ENCODE measurements at places on chromosomes 13 and 19.

GRCh38 chr13:75804054-75804453, 167.9 kb downstream of the LMO7 start:
- no peak for DNase-seq

DNA sequence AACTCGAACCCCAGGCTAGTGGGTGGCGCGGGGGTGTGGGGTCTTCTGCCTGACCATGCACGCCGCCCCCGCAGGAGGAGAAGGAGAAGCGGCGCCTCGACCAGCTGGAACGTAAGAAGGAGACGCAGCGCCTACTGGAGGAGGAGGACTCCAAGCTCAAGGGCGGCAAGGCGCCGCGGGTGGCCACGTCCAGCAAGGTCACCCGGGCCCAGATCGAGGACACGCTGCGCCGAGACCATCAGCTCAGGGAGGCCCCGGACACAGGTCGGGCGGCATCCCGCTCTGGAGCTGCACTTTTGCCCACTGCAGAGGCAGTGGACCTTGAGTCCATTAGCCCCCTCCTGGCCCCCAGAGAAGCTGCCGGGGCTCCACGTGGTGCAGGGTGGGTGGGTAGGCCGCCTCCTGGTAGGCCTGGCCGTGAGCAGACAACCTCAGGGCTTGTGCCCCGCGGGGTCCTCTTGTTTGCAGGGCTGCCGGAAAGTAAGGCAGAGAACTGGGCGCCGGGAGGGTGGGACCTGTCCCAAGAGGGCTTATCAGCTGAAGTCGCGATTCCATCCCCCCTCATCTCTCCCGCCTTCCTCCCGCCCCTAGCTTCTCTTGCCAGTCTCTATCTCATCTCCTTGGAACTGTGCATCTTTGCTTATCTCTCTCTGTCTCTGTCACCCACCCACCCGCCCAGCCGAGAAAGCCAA, 9.9 kb downstream of the CCDC124 start:
- no peak for DNase-seq

DNA sequence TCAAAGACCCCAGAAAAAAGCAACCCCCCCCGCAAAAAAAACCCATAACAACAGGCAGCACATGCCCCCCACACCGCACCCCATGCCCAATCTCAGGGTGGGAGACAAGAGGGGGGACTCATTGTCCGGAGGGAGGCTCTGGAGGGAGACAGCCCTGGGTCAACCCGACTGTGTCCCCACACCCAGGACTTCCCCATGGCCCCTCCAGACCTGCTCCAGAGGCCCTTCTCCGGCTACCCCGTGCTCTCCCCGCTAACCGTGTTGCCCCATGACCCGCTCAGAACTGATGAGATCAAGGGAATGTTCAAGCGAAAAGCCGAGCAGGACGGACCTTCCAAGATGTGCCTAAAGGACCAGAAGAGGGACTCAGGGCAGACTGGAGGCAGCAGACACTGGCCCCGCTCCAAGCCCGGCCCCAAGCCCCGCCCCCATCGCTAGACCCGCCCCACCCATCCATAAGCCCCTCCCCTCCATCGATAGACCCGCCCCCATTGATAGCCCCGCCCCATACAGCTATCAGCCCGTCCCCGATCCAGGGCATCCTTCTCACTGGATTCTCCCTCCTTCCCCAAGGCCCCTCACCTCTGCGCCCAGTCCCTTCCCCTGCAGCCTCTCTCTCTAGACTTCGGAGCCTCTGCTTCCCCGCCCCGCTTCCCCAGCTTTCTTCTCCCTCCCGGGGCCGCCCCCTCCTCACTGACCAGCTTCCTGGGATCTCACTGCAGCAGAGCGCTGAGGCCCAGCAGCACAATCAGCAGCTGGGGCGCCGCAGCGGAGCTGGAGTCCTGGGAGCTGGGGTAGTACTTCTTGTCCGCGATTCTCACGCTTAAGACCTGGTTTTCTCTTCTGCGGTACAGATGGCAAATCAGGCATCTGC, 2.2 kb downstream of the BST2 start:
- DNase-seq: no peak

- no peak for DNase-seq
These were observed 1004.1 kb upstream of the PCDH9 start for GRCh38 chr13:68234274-68234673.

DNA sequence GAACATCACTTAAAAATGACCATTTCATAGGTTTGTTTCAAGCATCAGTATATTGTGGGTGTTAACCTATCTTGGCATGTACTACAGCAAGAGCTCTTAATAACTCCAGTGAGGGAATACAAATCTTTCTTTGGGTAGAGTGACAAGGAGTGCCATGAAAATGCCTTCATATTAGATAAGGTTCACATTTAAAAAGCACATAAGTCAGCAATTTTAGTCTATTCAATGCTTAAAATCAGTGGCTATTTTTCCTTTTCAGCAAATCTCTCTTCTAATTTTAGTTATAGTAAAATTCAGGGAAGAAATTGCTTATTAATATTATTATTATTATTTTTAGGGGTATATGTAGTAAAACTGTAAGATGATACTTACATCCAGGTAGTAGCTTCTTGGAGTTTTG, 291.1 kb downstream of the GPC6 start:
- no peak for DNase-seq

DNA sequence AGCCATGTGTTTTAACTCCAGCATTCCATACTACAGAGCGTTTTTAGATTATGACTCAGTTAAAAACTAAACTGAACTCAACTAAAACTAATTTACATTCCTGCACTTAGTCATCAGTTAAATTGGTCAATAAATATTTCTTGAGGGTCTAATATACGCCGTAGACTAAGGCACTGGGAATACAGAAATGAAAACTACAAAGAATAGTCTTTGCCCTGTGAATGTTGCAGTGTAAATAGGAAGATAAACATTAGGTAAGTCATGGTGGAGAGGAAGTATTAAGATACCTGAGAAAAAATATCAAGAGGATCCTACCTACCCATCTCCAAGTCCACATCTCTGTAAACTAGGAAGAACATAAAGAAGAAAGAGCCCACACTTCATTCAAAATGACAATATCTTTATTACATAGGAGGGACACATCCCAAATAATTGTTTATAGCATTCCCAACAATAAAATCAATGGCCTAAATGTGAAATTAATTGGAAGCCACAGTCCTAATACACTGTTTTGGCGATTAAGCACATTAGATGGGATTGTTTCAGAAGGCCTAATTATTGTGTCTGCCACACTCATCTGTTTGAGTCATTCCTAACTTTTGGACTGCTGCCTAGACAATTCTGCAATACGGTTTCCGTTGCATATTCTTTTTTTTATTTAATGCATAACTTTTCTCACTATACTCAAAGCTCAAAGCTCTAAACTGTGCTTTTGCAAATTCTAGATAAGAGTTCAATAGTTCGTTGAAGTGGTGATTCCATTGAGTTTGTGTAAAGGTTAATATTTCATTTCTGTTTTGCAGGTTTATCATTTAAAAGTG, 52.9 kb downstream of the MBNL2 start:
- no peak for DNase-seq

- peak; percentile 77 for DNase-seq
These were observed 1.2 kb upstream of the PLEKHG2 start for GRCh38 chr19:39411081-39411831.

DNA sequence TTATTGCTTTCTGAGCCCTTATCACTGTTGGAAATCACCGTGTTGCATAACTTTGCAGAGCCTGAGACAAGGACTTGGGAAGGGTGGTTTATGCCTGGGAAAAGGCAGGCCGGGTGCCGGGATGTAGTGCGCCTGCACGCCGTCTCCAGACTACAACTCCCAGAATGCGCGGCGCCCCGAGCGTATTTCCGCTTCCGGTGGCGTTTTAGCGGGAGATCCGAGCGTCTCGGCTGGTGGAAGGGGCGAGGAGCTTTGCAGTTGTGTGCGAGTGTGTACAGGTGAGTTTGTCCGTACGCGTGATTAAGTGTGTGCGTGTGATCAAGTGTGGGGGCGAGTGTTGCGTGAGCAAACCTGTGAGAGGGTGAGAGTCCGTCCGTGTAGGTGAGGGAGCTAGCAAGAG, 75.4 kb downstream of the PEG3 start:
- DNase-seq: no peak

- no peak for DNase-seq
These were observed 309.3 kb downstream of the DCT start for GRCh38 chr13:94170145-94170571.

DNA sequence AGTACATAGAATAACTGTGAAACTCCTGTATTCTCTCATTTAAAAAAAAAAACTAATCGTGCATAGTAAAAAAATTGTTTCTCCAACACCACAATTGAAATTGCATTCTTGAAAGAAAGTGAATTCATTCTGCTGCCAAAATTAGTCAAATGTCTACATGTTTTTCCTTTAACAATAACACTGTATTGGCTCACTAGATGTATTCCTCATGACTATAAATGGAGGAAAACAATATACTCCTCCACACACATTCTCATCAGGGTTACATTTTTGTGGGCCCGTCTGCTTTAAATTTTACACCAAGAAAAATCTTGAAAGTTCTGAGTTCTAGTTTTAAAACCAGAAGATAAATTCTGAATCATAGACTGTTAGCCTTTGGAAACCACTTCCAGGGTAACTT, 233.6 kb downstream of the KLF12 start:
- no peak for DNase-seq

GRCh38 chr19:49437231-49437630, 4.1 kb downstream of the SLC17A7 start:
- DNase-seq: no peak

DNA sequence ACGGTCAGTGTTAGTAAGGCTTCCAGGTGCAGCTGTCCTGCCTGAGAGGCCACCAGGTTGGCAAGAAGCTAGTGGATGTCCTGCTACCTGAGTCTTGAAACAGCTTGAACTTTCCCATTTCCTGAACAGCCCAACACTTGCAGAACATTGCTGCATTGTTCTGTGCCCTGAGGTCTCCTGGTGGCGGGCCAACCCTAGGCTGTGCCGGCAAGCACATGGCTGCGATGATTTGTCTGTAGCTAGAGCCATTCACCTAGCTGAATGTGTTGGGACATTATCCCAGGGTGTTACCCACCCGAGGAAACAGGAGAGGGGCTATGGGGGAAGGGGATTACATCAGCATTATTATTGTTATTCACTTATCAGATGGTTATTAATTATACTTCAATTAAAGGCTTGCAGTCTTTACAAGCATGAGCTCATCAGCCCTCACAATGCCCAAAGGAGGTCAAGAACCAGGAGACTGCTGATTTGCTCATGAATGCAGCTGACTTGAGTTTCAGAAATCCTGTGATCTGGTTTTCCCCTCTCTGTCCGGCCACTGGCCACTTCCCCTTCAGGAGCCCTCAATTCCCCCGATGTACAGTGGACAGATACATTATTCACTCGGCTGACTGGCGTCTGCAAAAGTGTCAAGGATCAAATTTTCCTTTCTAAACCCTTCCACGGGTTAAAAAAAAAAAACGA, 187.6 kb upstream of the TSC22D1 start:
- no peak for DNase-seq

- no peak for DNase-seq
These were observed 2.3 kb upstream of the LGALS7B start for GRCh38 chr19:38786572-38787265.

DNA sequence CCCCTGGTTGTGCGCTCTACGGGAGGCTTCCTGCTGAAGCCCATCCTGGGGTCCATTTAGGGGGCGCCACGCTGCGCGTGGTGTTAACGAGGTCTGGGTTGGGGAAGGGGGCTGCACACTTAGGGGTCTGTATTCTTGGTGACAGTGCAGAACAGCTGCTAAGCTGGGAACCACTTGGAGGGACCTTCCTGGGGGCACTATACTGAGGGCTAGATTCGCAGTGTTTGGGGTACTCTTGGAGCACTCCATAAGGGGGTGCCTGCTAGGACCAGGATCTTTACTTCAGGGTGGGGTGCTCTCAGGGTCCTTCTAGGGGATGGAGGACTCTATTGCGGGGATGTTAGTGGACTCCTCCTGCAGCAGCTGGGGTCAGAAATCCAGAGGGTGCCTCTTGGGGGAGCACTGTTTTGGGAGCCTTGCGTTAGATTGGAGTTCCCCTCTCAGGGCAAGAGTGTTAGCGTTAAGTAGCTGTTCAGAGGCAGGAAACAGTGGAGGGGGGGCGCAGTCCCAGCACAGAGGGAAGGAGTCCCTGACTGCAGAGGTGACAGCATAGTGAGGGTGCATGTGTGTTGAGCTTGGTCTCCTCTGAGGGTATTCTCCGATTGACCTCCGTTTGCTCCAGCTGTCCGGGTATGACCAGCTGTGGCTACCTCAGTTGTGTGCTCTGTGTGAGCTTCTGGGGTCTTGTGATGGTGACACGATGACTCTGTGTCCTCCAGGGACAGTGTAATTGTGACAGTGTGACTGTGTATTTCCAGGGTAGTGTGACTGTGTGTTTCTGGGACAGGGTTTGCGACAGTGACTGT, 1.1 kb downstream of the PDE4A start:
- peak; percentile 52 for DNase-seq

DNA sequence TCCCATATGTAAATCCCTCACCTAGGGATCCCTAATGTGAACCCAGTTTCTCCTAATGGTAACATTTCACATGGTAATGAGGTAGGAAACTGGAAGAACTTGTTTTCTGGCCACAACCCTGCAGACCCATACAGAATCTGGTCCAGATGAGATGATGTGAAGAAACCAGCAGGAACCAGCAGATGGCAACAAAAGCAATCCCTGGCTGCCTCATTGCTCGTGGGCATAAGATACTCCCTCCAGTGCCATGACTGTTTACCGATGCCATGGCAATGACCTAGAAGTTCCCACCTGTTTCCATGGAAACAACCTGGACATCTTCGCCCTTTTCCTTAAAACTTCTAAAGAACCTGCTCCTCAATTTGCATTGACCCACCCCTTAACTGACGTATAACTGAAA, 1.4 kb upstream of the CD209 start:
- peak; percentile 39 for DNase-seq

DNA sequence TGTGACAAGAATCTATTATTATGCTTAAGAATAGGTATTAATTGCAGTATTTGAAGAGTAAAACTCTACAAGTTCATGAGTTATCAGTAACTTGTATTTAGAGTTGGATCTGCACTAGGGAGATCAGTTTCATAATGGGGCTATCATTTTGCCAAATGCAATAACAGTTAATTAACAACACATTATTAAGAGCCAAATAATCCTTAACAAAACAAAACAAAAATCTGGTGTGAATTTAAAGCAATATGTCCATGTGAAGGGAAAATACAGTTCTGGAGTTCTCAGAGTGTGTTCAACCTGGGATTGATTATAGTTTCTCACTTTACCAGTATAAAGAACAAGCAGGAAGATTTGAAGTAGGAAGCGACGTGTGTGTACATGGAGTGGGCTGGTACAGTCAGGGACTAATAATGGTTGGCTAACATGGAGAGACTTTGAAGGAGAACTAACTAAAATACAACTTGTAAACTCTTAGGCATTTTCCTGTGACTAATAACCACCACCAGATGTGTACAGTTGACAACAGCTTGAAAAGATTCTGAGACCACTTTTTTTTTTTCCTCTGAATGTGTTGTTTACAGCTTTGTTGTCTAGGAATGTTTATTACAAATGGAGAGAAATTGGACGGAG, 58.5 kb downstream of the POSTN start:
- no peak for DNase-seq

- no peak for DNase-seq
These were observed 121.2 kb downstream of the PDS5B start for GRCh38 chr13:32707471-32707870.
